ENCODE measurements at places on chromosomes 1 and 21.

DNA sequence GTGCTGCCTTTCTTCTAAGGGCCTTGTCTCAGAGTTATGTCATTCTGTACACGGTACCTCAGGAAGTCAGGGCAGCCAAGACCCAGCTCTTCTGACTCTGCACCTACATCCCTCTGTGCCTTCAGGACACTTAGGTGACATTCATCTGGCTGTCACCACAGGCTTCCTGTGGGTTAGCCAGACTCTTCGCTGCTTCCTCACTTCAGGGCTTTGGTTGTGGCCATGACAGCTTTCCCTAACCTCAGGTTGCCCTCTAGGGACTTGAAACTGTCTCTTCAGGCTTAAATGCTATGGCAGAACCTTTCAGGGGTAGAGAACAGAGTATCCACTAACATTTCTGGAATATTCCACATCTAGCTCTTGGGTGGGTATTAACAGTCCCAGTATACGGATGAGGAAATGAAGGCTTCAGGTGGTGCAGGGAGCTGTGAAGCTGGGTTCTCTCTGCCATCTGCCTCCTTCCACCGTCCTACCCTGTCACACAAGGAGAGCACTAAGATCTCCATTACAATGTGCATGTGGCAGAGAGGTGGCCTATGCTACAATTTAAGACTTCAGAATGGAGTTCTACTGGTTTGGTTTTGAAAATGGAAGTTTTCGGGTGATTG is 9.9 kb downstream of the TSSK3 start:
- no peak for DNase-seq

GRCh38 chr1:208803011-208803811 is 559.0 kb upstream of the PLXNA2 start:
- DNase-seq = no peak

GRCh38 chr1:180956028-180956640 is 43.4 kb downstream of the KIAA1614 start:
- no peak for DNase-seq

- no peak for DNase-seq
Observed at GRCh38 chr1:246078126-246078887, 428.8 kb downstream of the SMYD3 start.

- no peak for DNase-seq
Observed at GRCh38 chr1:25004355-25004754, 74.3 kb upstream of the RUNX3 start.

DNA sequence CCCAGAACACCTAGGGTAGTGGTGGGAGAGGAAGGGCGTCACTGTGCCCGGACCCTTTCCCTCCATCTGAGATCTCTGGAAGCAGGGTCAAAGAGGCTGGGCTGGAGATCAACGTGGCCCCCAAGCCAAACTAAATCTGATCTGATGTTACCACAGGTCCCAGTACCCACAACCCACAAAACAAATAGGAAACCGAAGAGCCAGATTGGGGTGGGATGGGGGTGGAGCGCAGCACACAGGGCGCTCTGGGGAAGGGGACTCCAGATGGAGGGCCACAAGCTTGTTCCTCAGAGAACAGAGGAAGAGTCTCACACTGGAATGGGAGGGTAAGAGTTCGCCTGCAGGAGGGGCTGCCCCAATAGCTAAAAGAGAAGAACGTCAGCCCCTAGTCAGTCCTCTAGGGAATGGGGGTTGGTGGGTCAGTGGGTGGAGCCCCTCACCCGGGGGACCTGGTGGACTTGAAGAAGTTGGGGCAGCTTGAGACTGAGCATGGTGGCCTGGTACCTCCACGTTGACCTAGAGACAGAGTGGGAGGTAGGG is 1.5 kb downstream of the PAQR6 start:
- DNase-seq = no peak

GRCh38 chr1:118928739-118929554 is 59.2 kb downstream of the TBX15 start:
- DNase-seq = no peak

DNA sequence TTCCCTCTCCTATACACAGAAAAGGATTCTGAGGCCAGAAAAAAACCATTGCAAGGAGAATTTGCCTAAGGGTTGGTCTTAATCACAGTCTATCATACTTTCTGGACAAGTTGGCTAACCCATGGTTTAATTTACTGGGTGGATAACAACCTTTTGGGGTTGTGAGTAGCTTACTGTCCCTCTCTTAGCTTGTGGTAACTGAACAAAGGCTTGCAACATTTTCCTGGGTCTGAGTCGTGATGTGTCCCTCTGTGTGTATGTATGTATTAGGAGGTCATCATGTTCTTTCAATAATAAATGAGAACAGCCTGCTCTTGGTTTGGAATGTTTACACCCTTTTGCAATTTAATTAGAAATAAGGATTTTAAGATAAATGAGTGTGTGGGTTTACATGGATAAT is 36.7 kb downstream of the PAPPA2 start:
- no peak for DNase-seq

DNA sequence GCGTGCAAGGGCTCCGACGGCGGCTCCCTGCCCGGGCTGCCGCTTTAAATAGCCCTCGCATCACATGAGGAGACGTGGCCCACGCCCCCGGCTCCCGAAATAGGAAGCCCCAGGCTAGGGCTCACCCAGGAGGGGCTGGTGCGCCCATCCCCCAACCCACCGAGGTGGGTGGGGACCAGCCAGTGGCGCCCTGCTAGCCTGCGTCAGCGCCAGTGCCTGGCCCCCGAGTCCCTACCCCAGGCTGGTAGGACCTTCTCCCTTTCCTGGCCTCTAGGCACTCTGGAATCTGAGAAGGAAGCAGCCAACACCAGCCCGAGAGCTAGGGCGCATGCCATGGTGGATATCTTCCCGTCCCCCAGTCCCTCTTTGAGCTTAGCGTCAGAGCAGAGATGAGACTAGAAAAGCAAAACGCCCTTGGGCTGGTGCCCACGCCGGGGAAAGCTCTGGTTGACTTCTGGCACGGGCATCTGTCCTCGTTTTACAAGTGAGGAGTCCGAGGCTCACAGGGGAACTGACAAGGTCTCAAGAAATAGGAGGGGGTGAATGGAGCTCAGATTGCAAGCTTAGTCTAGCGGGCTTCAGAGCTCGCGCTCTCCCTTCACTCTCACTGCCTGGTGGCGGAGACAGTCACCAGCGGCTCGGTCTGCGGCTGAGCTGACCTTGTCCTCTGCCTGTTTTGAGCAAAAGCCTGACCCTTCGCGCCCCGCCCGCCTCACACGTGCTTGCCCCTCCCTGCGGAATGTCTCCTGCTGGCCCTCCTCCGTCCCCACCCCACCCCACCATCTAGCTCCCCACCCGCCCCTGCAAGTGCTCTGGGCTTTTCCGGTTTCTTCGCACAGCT is at the start of gene FABP3:
FABP3 (minus strand) TSS at position 21 of the 841 bp plus-strand sequence. CDS start 62 bp downstream, outside the sequence.
- DNase-seq = peak; percentile 76

DNA sequence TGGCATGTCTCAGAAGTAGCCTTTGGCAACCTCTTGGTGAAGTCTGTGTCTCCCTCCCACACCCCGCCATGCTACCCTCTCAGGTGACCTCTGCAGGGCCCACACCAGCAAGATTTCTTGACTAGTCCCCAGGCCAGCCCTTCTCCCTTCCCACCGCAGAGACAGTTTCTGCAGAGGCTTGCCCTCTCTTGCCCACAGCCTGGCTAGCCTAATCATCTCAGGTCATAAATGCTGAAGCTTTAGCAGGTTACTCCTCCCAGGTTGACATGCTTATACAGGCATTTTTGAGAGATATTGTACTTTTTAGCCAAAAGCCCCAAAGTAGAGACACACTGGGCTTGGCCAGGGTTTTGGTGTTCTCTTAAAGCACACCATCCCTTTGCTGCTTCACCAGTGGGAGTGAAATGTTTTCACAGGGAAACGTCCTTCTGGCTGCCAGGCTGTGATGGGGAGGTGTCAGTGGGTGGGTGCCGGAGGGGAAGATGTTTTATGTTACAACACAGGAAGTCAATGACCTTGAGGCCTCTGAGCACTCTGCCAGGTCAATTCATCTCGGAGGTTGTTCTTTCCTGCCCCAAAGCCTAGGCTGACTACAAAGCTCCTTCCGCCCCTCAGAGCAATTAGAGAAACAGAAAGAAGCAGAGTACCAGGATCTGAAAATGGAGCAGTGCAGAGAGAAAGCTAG is 58.5 kb downstream of the STYXL2 start:
- no peak for DNase-seq

DNA sequence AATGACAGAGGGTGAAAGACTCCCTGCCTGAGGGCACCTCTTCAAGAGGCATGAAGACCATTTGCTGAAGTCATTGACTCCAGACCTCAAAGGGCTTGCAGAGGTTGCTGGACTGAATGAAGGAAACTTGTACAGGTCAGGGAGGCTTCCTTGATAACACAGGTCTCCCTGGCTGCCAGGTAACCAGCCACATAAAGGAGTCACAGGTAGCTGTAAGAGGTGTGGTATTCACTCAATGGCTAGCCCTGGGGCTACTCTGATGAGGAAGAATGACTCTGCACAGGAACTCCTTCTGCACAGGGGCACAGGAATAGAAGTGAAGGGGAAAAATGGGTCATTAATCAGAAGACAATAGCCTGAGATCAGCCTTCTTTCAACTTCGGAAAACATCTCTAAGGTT is 187.5 kb downstream of the LMX1A start:
- DNase-seq = no peak

DNA sequence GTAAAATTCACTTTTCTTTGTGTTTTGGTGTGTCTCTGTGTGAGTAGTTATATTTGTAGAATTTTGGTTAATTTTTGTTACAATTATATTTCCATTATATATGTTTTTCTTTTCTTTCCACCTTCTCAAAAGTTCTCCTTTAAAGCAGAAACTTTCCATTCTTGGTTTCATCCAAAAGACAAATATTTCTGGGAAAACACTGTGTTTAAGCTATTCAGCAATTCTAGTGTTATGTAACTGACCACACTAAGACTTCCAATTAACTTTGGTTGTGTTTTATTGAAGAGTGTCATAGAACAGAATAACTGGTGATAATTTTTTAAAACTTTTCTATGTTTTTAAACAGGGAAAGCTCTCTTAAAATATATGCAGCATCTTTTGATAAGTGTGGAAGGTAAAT is 13.6 kb upstream of the RGL1 start:
- DNase-seq = no peak

GRCh38 chr1:41809692-41810091 is 109.0 kb downstream of the HIVEP3 start:
- no peak for DNase-seq

DNA sequence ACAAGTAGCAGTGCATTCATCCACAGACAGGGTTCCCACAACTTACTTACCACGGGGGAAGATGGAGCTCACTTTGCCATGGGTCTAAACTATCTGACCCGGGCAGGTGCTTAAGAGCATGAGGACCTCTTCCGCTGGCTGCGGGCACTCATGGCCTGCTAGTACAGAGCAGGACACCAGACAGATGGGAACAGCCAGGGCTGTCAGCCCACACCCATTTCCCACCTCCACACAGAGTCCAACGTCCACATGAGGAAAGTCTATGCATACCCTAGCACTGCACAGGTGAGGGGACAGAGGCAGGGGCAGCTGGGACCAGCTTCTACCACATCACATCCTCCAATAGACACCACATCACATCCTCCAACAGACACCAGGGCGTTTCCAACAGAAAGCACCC is 35.8 kb upstream of the PRDM15 start:
- DNase-seq = no peak

DNA sequence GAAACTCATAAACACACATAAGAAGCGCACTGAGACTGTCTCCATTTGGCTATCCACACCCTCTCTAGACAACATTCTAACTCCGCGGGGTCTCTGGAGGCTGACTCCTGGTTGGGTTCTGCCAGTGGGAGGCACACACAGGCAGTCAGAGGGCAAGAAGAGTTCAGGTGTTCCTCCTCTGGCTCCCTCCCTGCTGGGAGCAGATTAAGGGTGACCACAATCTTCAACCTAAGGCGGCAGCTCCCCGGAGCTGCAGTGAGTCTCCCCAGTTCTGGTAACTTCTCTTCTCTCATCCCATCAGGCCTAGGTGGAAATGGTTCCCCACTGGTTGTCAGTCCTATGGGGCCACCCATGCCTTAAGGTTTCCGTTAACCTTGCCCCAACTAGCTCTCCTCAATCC is 7.4 kb upstream of the TENT5C start:
- DNase-seq = no peak

DNA sequence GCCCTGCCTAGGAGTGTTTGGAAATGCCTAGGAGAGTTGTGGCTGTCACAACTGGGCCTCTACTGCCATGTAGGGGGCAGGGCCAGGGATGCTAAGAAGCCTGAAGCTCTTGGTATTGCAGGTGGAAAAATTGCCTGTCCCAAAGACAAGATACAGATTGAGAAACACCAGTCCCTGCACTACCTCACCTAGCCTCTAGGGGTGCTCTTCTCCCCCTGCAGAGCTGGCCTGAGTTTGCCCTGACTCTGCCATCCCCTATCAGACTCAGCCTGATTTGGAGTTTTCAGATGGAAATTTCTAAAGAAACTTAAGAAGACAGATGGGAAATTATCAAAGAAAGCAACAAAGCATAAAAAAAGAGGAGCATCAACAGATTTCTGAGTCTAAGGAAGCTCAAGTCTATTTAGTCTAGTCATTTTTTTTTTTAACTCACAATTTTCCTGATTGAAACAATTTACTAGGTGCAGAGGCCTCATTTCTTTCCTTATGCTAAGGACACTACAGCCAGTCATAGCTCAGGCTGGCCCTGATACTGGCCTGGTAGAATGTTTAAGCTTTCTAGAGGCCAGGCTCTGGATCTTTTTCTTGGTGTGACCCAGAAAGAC is 61.4 kb upstream of the LRRN2 start:
- no peak for DNase-seq

DNA sequence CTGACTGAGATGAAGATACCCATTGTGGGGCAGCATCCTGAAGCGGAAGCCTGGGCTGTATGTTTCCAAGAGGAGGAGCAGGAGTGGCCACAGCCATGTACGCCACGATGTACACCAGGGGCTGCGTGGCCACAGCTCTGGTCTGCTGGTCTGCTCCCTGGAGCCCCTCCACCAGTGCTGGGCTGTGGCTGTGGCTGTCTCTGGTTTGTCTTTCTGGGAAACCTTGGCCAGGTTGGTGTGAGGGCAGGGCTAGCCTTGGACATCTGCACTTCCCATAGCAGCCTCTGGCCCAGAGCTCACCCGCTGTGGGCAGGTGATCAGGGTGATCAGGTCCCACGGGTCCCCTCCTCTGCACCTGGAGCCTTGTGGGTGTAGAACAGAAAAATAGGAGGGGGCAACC is 2.6 kb downstream of the MIB2 start:
- no peak for DNase-seq

DNA sequence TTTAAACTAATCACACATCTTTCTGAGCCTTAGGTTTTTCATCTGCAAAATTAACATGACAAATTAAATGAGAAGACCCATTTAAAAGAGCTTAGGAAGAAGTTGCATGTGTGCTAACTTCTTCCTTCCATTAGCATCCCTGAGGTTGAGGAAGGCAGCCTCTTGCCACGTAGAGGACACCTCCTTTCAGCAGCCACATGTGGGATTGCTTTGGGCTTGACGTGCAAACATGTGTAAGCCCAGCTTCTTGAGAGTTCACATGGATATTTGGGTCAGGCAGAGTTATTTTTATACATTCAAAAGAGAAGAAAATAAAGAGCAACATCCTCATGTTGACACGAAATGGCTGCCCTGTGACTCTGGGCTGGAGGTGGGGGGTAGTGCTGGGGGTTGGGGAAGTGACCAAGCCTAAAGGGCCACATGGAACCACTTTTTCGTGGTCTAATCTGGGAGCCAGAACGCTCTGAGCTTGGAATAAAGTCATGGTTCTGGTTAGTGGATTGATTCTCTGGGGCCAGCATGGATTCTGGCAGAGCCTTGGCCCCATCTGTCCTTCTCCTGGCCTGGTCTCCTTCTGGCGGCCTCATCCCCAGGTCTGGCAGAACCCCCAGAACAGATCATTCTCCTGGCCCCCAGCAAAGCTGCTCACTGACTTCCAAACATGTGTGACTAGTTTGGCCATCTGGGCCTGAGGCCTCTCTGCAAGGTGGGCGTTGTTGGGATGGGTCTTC is 137.1 kb upstream of the USP24 start:
- no peak for DNase-seq

All from C1 segment of cervical spinal cord (tissue), 14 donors.